ENCODE measurements at places on chromosomes 2 and 18.

DNA sequence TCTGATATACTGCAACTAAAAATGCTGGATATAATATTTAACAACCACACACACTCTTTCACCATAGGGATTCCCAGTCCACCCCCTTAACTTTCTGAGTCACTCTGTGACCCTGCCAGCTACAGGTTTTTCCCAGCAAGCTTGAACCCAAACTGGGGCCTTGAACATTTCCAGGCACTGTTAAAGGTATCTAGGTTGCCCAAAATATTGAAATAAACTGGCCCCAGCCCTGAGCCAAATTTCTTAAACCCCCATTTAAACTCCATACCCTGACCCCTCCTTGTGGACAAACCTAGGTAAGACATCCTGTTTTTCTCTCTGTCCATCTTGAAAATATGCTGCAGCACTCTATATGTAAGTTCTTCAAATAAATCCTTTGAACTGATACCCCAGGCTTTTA is 19.7 kb upstream of the DCTN1 start:
- DNase-seq: no peak

DNA sequence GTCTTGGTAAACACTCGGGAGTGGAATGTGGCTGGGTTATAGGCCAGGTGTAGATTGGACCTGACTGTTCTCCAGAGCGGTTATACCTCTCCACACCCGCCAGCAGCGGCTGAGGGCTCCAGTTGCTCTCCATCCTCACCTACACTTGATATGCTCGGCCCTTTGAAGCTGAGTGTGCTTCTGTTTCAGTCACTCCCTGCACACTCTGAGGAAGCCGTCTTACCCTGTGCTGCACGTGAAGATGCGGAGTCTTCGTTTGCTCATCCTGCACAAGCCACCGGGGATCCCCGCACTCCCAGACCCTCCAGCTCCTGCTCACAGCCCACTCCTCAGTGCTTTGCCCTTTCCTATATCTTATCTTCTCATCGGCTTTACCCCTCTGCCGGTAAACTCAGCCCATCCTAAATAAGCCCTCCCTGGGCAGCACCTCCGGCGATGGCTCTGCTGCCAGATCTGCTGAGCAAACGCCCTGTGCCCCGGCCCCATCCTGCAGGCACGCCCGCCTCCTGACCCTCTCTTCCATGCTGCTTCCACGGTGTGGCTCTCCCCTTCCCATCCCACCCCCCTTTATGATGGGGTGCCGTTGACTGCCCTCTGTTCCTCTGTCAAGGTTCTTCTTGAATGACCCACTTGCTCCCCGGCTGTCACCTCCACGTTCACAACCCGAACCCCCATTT is 47.3 kb upstream of the ODC1 start:
- no peak for DNase-seq

DNA sequence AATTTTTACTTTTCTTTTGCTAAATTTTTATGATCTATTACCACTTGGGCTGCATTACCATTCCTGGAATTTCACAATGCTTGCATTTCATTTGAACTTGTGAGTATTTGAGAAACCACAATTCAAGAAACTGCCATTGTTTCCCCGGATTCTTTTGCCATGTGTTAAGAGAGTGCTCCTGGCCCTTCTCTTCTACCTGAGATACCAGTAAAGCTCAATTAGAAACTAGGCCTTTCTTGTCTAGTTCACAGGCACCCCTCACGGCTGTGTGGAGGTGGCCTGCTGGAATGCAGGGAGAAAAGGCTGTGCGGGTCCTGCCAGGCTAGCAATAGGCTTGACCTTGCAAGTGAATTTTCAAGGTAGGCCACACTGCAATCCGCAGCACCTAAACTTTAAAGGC is 40.8 kb downstream of the ZEB2 start:
- no peak for DNase-seq

DNA sequence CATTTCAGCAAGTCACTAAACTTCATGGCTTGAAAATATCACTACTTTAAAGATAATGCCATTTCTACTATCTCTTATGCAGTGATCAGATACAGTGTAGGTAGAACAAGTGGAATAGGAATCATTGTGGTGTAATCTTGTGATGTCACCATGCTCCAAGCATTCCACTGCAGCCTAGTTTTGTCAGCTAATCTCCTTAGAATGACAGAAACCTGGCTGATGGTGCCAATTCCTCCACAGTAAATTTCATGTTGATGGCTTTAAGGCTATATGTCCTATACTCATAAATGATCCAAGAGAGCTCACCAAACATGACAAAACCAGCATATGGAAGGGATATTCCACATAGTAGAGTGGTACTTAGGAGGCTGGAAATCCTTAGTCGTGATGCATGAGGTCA is 184.9 kb downstream of the PDE1A start:
- no peak for DNase-seq

DNA sequence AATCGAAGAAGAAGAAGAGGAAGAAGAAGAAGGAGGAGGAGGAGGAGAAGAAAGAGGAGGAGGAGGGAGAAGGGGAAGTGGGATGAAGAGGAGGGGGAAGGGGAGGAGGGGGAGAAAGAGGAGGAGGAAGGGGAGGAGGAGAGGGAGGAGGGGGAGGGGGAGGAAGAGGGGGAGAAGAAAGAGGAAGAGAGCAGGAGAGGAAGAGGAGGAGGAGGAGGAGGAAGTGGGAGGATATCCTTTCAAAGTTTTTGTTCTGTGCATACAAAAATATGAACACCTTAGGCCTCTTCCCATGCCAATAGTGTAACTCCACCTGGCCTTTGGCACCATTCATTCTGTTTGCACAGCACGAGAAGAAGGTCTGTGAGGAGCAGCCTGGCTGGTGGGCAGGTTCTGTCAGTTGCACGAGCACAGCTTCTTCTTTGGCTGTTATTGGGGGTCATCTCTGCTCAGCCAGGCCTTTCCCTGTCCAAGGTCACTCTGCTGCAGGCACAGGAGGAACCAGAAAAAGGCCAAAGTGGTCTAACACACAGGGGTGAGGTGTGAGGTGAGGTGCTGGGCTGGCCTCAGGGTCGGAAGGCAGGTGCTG is 25.8 kb upstream of the PLB1 start:
- no peak for DNase-seq

DNA sequence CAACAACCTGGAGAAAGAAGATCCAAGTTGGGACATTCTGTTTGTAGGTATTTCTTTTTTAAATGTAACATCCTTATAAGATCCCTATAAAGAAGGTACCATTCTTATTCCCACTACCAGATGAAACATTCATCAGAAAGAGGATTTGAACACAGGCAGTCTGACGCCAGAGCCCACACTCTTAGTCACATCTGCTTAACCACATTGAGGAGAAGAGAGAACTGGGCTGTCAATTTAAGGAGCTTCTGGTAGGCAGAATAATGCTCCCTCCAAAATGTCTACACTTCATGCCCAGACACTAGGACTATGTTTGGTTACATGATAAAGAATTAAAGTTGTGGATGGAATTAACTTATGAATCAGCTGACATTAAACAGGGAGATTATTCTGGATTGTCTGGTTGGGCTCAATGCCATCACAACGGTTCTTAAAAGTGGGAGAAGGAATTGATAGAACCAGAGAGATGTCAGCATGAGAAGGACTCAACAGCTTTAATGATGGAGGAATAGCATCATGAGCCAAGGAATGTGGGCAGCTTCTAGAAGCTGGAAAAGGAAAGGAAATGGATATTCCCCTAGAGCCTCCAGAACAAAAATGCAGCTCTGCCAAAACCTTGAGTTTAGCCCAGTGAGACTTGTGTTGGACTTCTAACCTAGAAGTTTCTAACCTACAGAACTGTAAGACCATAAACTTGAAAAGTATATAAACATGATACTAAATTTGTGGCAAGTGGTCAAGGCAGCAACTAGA is 82.2 kb downstream of the KLF7 start:
- DNase-seq: no peak

DNA sequence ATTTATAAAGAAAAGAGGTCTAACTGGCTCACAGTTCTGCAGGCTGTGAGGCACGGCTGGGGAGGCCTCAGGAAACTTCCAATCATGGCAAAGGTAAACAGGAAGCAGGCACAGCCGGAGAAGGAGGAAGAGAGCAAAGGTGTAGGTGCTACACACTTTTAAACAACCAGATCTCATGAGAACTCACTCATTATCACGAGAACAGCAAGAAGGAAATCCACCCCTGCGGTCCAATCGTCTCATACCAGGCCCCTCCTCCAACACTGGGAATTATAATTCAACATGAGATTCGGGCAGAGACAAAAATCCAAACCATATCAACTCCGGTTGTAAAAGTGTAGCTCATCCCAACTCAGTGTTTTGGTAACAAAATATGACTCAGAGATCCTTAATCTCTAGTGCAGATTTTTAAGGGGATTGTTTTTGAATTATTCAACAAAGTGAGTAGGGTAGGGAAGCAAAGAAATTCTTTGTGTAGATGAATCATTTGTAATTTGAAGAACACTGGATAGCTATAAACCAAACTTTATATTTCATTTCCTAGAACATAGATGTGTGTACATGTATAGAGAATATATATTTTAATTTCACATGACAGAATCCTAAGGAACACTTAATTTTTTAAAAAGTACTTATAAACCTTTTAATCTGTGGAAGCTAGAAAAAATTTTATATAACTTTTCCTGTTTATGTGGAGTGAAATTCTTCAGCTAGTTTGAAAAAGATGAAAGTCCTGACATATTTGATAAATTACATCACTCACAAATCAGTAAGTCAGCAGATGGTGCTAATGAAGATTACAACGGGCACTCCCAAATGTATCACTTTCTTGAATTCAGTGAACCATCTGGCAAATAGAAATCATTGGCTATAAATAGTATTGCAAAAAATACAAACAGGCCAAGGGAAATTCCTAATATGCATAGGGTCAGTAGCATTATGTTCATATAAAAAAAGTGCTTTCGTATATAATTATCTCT is 130.1 kb downstream of the OLA1 start:
- DNase-seq: no peak

GRCh38 chr2:29063646-29064345 is 10.5 kb downstream of the PCARE start:
- DNase-seq: no peak

- no peak for DNase-seq
Observed at GRCh38 chr2:72032481-72033041, 115.1 kb downstream of the CYP26B1 start.

DNA sequence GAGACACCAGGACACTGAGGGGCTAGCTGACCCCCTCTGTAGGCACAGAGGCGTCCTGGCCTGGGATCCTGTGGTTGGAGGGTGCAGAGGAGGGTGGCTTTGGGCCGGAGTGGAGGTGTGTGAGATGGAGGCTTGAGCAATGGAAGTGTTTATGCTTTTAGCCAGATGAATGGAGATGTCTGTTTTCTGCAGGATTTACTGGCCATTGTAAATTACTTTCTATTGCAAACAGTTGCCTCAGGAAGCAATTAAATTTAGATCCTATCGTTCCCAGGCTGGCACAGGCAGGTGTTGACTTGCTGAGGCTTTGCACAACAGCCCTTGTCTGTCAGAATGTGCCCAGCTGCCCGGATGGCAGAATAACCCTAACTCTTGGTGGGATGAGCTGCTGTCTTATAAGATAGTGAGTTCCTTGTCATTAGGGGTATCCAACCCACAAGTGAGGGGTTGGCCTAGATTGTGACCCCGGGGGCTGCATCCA is 1.8 kb upstream of the ARID5A start:
- DNase-seq: no peak

DNA sequence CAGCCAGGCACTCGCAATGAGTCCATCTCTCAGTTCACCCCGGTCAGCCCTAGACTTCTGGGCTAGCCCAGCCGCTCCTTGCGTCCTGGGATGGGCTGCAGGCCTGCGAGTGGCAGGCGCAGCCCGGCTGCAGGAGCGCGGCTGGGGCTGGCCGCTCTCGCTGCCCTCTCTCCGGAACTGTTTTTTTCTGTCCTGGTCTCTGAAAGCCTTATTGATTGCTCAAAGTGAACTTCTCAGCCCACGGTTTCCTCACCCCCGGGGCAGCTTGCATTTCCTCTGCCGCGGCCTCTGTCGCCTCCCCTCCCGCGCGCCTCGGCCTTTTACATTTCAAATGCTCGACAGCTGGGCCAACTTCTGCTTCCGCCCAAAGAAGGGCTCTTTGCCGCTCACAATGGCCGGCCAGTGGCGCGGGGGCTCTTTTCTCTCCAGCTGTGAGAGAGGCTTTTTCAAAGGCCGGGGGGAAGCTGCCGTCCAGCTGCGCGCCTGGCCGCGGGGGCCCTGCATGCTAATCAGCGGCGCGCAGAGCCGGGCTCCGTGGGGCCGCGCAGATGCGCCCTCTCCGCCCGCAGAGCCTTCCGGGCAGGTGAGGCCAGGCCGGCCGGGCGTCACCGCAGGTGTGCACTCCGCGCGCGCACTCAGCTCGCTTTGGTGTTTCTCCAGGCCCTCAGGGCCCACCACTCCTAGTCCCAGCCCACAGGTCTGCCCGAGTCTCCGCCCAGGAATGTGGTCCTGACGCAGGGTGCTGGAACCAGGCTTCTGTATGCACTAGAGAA is 513.8 kb downstream of the RNF144A start:
- DNase-seq: no peak

- DNase-seq: no peak
Observed at GRCh38 chr2:168978461-168978861, 52.7 kb downstream of the ABCB11 start.

DNA sequence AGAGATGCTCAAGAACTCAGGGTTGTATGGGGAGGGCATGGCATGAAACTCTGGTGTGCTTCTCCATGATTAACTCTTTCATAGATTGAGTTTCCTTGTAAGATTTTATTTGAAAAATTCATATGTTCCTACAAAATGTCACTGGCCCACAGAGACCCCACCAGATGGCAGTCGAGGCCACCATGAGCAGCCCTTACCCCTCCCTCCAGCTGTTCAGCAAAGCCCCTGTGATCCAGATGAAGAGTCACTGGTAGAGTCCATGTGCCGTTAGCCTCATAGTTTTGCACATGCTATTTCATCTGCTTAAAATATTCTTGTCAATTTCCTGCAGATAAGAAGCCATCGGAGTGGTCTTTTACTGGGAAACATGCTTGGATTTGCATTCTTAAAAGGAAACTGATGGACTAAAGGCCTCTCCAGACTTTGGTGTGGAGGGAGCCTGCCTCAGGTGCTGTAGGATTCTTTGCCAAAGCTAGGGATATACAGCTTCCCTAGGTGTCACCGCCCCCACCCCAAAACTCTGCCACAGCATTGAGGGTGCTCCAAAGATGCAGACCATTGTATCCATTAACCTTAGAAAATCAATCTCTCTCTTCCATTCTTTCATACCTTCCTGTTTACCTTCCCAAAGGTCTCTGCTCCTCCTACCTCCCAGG is 18.8 kb downstream of the ZNF385B start:
- no peak for DNase-seq

DNA sequence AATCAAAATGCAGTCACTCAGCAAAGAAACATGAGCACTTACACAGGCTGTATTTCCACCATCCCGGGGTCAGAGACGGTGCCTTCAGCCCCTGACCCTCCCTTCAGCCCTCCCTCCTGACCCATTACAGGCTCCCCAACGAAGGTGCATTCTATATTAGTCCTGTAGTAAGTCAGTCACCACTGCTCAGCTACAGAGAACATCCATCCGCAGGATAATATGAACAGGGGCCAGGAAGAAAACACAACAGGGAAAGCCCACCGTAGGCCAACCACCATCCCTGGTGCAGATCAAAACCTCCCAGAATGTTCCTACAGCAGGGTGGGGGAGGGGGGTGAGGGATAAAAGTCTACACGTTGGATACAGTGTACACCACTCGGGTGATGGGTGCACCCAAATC is 15.1 kb downstream of the PXDN start:
- DNase-seq: no peak
